Activated CD8-positive, alpha-beta memory T cell treated with anti-CD3 and anti-CD28 coated beads, Interleukin-2, amount 50 U/mL, for 4 hours (primary cell): ENCODE measurements at places on chromosomes 5 and 9.

GRCh38 chr5:158857371-158857770 lies 242.3 kb downstream of the EBF1 start:
- no peak for DNase-seq

GRCh38 chr9:25377039-25377438 lies 301.2 kb downstream of the TUSC1 start:
- no peak for DNase-seq

DNA sequence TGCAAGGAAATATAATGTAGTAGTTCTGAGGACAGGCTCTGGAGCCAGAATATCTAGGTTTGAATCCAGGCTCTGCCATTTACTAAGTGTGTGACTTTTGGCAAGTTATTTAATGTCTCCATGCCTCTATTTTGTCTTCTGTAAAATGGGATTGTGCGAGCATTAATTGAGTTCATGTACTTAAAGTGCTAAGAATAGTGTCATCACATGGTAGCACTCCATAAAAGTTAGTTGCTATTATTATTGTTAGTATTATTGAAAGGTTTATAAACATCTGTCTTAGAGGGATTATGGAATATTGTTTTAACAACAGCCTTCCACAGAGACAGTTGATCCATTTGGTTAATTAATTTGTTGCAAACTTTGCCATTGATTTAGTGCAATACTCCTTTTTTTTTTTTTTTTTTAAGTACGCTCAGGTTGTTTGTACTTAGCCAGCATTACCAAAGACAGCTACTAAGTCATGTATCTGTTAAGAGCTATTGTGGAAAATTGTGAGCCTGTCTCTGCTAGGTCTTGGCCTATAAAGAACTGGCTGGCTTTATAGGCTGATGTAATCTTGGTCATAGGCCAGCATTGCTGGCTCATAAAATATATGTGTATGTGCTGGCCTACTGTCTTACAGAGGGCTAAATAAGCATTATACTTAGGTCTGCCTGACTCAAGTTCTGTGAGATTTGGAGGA lies 174.7 kb downstream of the WDR70 start:
- DNase-seq, result no peak

DNA sequence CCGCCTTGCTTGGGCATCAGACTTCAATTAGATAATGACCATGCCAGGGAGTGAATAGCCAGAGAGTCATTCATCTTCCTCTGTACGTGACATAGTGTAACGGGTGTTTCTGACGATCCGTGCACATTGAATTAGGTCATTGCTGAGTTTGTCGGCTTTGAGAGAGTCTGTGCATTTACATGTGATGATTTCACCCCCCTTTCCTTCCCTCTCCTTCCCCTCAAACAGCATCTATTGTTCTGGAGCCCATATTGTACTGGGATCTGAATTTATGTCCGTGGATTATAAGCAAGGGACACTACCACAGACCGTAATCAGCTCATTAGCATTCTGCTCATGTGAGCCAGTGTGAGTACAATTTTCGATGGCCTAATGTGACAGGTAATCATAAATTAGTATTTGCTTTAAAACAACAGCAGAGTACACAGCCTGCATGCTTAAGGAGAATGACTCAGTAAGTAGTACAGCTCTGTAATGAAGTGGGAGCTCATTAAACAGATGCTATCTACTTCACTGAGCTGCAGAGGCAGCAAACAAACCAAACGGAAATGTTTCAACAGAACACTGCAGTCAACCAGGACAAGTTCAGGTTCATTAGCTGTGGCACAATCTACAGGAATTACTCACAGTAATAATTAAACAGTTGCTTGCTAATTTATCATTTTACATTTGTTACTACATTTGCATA lies 302.1 kb downstream of the CSNK1G3 start:
- DNase-seq, result no peak

DNA sequence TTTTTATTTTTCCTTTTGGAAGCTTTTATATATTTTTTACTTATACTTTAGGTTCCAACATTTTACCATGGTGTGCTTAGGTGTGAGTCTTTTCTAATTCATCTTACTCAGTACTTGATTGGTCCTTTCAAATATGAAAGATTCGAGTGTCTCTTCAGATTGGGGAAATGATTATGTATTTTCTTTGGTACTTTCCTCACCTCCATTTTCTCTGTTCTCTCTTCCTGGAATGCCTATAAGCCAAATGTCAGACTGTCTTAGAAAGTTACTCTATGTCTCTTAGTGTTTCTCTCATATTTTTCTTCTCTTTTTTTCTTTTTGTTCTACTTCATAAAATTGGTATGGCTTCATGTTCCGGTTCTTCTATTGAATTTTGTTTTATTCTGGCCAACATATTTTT lies 119.6 kb upstream of the SV2C start:
- DNase-seq, result no peak

GRCh38 chr9:21801683-21802417 lies 586 bp upstream of the MTAP start:
- DNase-seq, result no peak

DNA sequence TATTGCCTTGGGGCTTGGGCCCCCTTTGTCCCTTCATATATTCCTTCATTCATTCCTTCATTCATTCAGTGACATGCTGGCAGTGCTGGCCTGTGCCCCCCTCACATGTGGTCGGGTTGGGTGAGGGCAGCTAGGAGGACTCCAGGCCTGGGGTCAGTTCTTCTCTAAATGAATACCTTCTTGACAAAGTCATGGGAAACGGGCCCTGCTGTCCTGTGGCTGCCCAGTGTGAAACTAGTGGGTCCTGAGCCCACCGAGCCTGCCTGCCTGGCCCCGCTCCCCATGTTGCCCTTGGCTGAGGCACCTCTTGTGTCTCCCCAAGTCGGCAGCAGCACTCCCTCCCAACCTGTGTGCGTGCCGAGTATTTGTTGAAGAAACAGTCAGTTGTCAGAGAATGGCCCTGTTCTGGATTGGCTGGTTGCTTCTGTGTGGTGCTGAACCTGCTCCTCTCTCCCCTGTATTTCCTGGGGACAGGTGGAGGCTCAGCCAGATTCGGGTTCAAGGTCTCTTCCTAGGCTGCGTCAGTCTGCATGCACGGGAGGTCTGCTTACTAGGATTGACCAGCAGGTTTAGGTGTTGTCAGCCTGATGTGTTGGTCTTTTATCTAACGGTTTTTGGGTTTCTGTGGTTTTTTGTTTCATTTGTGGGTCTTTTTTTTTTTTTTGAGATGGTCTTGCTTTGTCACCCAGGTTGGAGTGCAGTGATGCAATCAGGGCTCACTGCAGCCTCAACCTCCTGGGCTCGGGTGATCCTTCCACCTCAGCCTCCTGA lies 3.0 kb upstream of the CEL start:
- DNase-seq, result no peak

GRCh38 chr9:97694769-97695168 lies 2.4 kb downstream of the XPA start:
- DNase-seq, result no peak

- no peak for DNase-seq
These were observed 6.5 kb downstream of the NTMT1 start for GRCh38 chr9:129632460-129632859.
